ENCODE measurements at places on chromosomes 3 and 15. TPM values are rescaled to one million over a fixed set of nuclear protein-coding genes. Genes with fewer than 3 reads are reported as not detected.

ISL2 gene
- total RNA-seq: not detected

ACKR2 gene
- not detected for total RNA-seq

C15orf62 gene
- 0.46 TPM for total RNA-seq

EPHA6 gene
- not detected for total RNA-seq

TGM5 gene
- not detected for total RNA-seq

APBA2 gene
- total RNA-seq: 37.4 TPM
